ENCODE measurements at places on chromosomes 2 and 18.

GRCh38 chr2:205792908-205793307 lies 110.6 kb downstream of the NRP2 start:
- DNase-seq, result no peak

GRCh38 chr2:25481381-25482300 lies 139.9 kb upstream of the DNMT3A start:
- DNase-seq, result no peak

- DNase-seq, result no peak
Observed at GRCh38 chr2:236479814-236480213, 89.8 kb upstream of the ACKR3 start.

DNA sequence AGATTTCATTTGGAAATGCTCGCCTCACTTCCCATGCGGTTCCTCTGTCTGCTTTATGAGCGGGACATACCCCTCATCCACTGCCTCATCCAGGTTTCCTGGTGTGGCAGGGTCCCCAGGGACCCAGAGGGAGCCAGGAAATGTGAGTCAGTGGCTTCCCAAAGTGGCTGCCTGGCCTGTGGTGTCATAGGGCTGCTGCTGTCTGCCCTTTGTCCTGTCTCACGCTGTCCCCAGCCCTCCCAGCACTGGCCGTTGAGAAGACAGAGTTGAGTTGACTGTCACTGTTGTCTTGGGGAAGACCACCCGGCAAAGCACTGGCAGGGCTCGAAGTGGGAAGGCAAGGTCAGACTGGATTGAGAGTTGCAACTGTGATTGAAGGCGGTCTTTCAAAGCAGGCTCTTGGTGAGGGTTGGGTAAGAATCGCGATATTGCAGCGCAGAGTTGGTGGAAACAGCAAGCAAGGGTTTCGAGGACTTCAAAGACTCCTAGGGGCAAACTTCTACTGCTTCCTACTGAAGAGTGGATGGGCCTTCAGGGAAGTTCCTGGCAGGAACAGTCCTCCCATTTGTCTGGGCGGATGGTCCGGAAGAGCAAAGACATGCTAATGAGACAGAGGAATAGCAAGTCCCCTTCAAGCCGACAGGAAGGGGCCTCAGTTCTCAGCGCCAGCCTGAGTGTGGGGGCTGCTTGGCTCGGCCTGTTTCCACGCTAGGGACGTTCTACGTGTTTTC lies 33.9 kb downstream of the RAB31 start:
- no peak for DNase-seq

GRCh38 chr18:9417073-9417851 lies 58.1 kb upstream of the RALBP1 start:
- no peak for DNase-seq

- no peak for DNase-seq
Observed at GRCh38 chr18:76188097-76188496, 306.9 kb downstream of the ZNF516 start.

DNA sequence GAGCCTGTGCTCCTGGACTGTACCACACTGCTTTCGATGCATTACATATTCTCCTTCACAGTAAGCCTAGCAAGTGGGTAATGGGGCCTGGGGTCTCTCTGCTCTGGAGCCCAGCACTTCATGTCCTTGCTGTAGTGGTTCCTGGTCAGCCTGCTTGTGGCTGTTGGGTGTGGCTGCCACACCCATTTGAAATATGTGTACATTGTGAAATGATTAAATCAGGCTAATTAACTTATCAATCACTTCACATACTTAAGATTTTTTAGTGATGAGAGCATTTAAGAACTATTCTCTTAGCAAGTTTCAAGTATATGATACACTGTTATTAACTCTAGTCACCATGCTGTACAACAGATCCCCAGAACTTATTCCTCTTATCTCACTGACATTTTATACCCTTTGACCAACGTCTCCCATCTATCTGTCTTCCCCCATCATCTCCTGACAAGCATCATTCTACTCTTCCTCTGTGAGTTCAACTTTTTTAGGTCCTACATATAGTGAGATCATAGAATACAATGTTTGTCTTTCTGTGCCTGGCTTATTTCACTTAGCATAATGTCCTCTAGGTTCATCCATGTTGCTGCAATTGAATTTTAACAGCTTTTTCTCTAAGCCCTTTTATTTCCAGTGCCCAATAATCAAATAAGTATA lies 92.1 kb downstream of the LYPD6 start:
- no peak for DNase-seq

DNA sequence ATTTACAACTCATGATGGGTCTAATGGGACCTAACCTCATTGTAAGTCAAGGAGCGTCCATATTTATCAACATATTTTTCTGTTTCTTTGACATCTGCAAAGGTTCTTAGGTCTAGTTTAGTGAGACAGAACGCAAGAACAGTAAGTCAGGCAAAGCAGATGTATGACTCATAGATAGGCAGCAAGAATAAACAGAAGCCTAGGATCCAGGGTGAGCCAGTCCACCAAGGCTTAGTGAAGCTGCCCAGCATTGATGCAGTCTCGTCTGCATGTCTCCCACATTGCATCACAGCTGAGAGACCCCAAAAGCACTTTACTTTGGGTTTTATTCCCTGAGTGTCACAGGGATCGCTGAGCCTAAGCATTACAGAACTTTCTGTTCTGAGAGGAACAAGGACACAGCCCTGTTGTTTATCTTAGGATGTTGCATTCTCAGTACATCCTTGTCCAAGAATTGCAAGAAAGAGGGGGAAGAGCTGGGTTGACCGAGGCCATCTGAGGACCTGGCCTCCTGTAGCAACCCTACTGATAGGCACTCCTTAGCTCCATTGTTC lies 29.6 kb upstream of the TMEM177 start:
- no peak for DNase-seq

- DNase-seq, result peak; percentile 27
Observed at GRCh38 chr18:10320791-10321190, 133.6 kb upstream of the APCDD1 start.

DNA sequence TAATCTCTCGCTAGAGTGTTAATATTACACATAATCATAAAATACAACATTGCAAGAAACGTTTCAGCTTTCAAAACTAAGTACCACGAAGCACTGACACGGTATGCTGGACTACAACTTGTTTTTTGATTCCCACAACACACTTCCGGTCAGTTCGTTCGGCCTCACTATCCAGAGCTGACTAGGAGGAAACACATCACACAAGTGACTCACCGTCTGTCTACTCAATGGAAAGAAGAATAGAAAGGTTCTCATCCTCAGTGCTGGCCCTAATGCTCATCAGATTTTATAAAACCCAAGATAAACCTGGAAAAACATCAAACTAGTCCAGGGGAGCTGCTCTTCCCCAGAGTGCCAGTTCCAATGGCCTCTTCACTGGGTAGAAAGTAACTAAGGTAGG lies 42.9 kb downstream of the ZNF385B start:
- DNase-seq, result no peak

DNA sequence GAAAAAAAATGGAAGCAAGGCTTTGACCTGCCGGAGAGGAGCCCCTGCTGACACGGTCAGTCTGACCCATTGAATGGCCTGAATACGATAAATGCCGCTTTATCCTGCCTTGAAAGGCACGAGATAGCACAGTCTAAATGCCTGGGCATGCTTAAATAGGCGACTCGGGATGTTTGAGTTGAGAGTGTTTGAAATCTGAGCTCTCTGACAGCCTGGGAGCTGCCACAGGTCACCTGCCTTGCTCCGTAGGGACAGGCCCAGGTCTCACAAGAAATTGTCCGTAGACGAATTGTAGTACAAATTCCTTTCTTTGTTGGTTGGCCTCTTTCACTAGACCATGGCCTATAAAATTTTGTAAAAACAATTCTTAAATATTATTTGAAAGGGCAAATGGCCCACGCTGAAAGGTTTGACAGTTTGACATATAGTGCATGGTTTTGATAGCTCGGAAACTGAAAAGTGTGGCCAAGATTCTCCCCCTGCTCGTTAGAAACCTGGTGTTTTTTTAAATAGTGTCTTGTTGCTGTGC lies 72.8 kb downstream of the MEIS1 start:
- DNase-seq, result no peak

Data from cardiac septum (tissue), 1 donor.